ENCODE measurements at places on chromosomes 4 and X. TPM values are rescaled to one million over a fixed set of nuclear protein-coding genes. Genes with fewer than 3 reads are reported as not detected.

DNA sequence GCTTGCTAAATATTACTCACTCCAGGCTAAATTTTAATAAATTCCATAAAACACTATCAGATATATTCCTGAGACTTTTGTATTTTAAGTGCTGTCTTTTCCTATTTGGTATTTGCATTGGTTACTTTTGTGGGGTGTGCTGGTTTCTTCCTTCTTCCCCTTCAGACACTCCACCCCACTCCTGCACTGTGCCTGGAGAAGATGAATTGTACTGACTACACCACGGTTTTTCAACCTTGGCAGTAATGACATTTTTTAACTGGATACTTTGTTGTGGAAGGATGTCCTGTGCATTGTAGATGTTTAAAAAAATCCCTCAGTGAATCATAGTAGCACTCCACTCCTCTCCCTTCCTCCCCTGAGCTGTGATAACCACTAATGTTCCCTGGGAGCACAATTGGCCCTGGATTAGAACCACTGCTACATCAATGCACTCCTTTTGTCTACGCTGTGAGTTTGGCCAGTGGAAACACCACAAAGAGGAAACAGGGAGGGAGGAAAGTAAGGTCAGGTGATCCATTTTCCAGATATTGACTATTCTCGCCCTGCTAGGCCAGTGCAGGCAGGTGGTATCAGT lies 36.3 kb downstream of the SNCA start:
- no peaks in the 10 kb centered on the region for H3K36me3 ChIP-seq
- no peak overlapping the region for H3K27ac ChIP-seq
- H3K4me1 ChIP-seq, result peaks cover 7% of the 10 kb centered on the region
- H3K27me3 ChIP-seq, result no peaks in the 10 kb centered on the region

DNA sequence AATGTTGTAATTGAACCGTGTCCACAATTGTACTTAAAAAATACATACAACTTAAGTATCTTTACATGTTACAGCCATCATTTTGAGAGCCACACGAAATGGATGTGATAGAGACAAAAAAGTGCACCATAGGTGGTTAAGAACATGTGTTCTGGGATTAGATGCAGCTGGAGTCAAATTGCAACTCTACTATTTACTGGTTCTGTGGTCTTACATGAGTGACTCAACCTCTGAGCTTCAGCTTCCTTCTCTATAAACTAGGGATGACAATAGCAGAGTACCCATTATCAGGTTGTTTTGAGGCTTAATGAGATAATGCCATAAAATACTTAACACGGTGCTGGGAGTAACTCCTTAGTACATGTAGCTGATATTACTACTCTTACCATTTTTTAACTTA lies 130.4 kb downstream of the IDS start:
- H3K27ac ChIP-seq, result no peak overlapping the region
- no peaks in the 10 kb centered on the region for H3K27me3 ChIP-seq
- DNase-seq, result no peak
- H3K36me3 ChIP-seq, result no peaks in the 10 kb centered on the region

GRCh38 chr4:165767671-165768070 lies 105.4 kb upstream of the TLL1 start:
- no peaks in the 10 kb centered on the region for H3K4me1 ChIP-seq
- H3K27ac ChIP-seq, result no peak overlapping the region
- no peak for DNase-seq

- no peaks in the 10 kb centered on the region for H3K4me1 ChIP-seq
- no peak overlapping the region for H3K27ac ChIP-seq
- no peak for DNase-seq
- H3K4me3 ChIP-seq, result no peak overlapping the region
- H3K27me3 ChIP-seq, result no peaks in the 10 kb centered on the region
- H3K36me3 ChIP-seq, result peaks cover 3% of the 10 kb centered on the region
Observed at GRCh38 chr4:56320293-56320692, 67.0 kb downstream of the AASDH start.

DNA sequence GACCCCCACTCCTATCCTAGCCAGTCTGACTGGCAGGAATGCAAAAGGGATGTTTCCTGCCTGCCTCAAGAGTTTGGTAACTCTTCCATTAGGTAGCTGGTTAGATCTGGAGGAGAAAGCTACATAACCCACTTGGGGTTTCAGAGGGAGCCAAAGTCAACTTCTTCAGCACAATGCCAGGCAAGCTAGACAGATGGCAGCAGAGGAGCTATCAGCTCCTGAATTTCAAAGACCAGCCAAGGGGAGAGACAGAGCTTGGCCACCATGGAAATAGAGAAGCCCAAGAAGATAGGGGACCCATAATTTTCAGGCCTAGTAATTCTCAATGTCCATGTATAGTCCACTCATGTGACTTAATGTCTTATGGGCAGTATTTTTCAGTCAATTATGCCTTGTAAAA lies 56.4 kb downstream of the PGRMC1 start:
- H3K27ac ChIP-seq, result no peak overlapping the region
- no peaks in the 10 kb centered on the region for H3K4me1 ChIP-seq
- no peak overlapping the region for H3K4me3 ChIP-seq
- H3K36me3 ChIP-seq, result no peaks in the 10 kb centered on the region
- DNase-seq, result peak; percentile 9

DNA sequence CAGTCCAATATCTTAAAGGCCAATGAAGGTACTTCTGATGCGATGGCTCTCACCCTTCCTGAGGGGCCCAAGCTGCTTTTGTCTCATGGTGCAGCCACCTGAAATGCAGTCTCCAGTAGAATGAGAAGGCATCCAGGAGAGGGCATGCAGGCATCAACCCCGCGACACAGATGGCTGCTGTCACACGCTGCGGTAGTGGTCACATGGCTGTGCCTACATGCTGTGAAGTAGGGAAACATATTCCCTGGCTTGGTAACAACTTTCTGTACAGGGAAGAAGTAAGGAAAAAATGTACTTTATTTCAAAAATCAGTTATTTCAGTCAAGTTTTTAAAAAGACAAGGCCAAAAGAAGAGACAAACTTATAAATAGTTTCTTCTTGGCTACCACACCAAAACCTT lies 139.9 kb downstream of the TRIML1 start:
- no peaks in the 10 kb centered on the region for H3K36me3 ChIP-seq
- H3K4me3 ChIP-seq, result no peak overlapping the region
- H3K27me3 ChIP-seq, result peaks cover 22% of the 10 kb centered on the region
- DNase-seq, result no peak

Gene PNMA6A
- total RNA-seq, result 3.2 TPM

Gene MAOB
- 1.5 TPM for total RNA-seq

Gene HPGD
- not detected for total RNA-seq

DNA sequence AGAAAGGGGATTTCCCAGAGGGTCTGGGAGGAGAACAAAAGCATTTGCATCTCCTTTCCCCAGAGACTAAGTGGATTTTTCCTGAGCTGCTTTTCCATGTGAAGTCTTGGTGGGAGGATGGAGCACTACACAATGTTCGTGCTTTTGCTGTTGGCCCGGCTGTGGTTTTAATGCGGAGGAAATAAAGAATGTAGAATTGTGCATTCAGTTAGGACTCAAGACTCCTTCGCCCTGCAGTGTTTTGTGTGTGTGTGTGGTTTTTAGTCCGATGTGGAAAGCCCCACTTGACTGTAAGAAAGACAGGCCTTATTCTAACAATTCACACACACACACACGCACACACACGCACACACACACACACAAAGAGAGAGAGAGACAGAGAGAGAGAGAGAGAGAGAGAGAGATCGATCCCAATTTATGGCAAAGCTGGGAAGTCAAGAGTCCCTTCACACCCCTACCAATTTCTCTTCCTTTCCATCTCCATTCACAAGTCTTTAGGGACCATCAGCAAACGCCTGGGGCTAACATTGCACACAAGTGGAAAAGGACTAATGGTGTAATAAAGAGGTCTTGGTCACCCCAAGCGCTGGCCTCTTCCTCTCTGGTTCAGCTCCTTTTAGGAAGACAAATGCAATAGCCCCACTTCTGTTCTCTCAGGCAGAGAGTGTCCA lies 44.2 kb downstream of the CLDN34 start:
- H3K4me3 ChIP-seq, result peak overlapping the region; percentile 21
- peak; percentile 58 for DNase-seq
- no peaks in the 10 kb centered on the region for H3K36me3 ChIP-seq
- peak overlapping the region; percentile 95 for H3K27ac ChIP-seq

DNA sequence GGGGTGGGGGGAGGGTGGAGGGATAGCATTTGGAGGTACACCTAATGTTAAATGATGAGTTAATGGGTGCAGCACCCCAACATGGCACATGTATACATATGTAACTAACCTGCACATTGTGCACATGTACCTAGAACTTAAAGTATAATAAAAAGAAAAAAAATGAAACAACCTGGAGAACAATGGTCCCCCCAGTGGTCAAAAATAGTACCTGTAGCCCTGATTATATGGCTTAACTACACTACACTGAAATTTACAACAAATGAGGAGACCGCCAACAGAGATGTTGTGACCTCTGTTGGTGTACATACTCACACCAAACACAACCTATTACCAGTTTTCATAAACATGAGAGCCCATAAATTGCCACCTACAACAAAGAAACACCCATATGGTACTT lies 7.3 kb upstream of the MAGEE1 start:
- no peak overlapping the region for H3K27ac ChIP-seq
- no peak overlapping the region for H3K4me3 ChIP-seq
- H3K27me3 ChIP-seq, result no peaks in the 10 kb centered on the region
- no peak for DNase-seq

Gene PDGFC
- 4.7 TPM for total RNA-seq

GRCh38 chr4:52873861-52874343 lies 11.8 kb downstream of the RASL11B start:
- peaks cover 29% of the 10 kb centered on the region for H3K4me1 ChIP-seq
- H3K27me3 ChIP-seq, result no peaks in the 10 kb centered on the region
- H3K27ac ChIP-seq, result no peak overlapping the region
- DNase-seq, result peak; percentile 72
- H3K4me3 ChIP-seq, result no peak overlapping the region
- H3K36me3 ChIP-seq, result no peaks in the 10 kb centered on the region

DNA sequence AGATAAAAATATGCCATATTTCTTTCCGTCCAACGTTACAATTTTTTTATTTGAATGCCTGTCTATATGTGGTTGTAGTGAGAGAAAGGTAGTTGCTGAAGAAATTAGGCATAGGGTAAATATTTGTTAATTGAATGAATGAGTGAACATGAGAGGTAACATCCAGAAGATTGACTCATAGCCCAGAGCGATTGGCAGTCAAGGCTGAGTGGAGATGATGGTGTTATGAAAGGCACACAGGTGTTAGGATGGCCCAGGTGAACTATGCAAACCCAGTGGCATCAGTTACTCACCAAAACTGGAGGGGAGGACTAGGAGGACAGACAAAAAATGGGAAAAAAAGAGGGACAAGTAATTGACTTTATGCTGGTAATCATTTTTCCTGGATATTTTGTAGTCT lies 31.7 kb upstream of the SPRY1 start:
- H3K4me1 ChIP-seq, result peaks cover 10% of the 10 kb centered on the region
- no peak for DNase-seq

Gene USP53
- 14.6 TPM for total RNA-seq

Gene PGAM4
- not detected for total RNA-seq

GRCh38 chr4:181004056-181004455 lies 1239.1 kb upstream of the TENM3 start:
- no peak overlapping the region for H3K4me3 ChIP-seq
- H3K4me1 ChIP-seq, result peaks cover 8% of the 10 kb centered on the region
- no peaks in the 10 kb centered on the region for H3K27me3 ChIP-seq
- no peak for DNase-seq
- no peaks in the 10 kb centered on the region for H3K36me3 ChIP-seq

Gene RIBC1
- total RNA-seq, result 0.62 TPM
